ENCODE measurements at places on chromosomes 3 and 15. TPM values are rescaled to one million over a fixed set of nuclear protein-coding genes. Genes with fewer than 3 reads are reported as not detected.

Gene ANKRD28
- polyA plus RNA-seq: 9.8 TPM

Gene CLDN18
- not detected for polyA plus RNA-seq

Gene CPNE4
- polyA plus RNA-seq: 1.2 TPM

Gene FBXO40
- not detected for polyA plus RNA-seq

Gene SCN11A
- polyA plus RNA-seq: 0.17 TPM

Gene TNFSF10
- 75.4 TPM for polyA plus RNA-seq

Gene HIGD2B
- not detected for polyA plus RNA-seq

GRCh38 chr3:40397912-40398311 lies 10.9 kb downstream of the ENTPD3 start:
- DNase-seq: no peak

DNA sequence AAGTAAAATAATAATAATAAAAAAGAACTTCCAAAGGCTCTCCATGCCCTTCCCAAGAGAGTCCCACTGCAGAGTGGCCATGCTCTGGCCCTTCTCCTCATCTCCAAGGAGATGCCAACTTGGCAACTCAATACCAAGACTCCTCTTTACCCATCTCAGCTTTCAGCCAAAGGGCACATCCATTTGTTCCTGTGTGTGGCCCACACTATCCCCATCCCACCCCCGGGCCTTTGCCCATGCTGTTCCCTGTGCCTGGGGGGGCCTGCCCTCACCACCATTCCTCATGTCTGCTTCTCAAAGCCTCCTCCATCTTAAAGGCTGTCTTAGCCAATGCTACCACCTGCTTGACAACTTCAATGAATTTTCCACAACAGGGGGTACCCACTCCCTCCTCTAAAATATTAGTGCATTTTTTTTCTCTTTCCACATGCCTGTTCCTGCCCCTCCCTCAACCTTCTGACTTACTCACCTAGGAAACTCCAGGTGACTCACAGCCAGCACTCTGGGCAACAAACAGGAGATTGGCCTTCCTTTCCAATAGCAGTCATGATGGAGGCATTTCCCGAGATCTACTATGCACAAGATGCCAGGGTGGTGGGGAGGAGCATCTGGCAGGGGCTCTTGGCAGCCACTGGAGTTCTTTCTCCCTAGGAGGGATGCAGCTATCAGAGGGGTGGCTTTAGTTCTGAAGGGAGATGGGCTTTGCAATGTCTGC lies 109.4 kb upstream of the SMAD3 start:
- no peak for DNase-seq

DNA sequence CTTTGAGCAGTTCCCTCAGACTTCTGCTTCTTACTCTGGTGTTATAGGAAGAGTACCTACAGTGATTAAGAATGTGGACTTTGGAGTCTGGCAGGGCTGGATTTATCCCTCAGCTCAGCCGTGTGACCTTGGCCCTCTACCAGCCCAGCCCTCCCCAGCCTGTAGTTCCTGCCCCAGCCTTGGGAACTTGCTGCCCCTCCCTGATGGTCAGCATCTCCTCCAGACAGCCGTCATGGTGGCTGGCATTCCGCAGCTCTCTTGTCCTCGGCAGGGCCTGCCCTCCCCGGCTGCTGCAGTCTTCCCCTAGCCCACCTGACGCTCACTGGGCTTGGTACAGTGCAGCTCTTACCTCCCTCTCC lies 21.9 kb upstream of the CPNE9 start:
- DNase-seq: no peak

DNA sequence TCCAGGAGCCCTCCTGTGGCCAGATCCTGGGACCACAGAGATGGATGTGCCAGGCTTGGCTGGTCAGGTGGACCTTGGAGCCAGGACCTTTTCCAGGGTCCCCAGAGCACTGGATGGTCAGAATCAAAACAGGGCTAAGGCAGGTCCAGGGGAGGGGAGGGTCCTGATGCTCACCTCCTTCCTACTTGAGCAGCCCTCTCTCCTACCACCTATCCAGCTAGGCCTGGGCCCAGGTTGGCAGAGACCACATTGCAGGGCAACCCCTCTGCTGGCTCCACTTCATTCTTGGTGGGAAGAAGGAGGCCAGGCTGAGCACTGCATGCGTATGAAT lies 28.5 kb upstream of the SFMBT1 start:
- no peak for DNase-seq

DNA sequence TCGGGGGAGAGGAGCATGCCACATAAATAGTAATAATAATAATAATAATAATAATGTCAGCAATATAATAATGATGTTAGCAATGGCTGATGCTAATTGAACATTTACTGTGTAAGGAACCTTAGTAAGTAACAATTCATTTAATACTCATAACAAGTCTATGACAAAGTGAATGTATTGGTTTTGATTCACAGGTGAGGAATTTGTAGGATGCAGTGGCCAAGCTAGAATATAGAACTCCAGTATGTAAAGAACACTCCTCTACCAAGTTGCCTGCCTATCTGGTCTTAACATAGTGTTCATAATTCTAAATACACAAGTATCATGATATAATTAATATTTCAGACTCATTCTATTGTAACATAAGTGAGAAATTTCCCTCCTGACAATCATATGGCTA lies 1016.5 kb downstream of the ROBO1 start:
- DNase-seq: no peak

DNA sequence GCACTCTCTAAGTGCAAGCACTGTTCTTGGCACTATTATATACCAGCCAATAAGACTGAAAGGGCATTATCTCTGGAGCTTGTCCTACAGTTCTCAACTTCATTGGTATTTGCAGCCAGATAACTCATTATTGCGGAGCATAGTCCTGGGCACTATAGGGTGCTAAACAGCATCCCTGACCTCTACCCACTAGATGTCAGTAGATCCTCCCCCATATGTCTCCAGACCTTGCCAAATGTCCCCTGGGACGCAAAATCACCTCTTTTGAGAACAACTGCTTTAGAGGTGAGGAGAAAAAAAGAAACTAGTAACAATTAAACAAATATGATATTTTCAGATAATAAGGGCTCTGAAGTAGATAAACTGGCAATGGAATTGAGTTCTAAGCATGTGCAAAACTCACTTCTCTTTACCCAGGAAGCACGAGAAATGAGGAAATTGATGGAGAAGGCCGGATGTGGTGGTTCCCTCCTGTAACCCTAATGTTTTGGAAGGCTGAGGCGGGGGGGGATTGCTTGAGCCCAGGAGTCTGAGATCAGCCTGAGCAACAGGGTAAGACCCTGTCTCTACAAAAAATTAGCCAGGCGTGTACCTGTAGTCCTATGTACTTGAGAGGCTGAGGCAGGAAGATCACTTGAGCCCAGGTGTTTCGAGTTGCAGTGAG lies 61.4 kb downstream of the FRMD4B start:
- DNase-seq: no peak

DNA sequence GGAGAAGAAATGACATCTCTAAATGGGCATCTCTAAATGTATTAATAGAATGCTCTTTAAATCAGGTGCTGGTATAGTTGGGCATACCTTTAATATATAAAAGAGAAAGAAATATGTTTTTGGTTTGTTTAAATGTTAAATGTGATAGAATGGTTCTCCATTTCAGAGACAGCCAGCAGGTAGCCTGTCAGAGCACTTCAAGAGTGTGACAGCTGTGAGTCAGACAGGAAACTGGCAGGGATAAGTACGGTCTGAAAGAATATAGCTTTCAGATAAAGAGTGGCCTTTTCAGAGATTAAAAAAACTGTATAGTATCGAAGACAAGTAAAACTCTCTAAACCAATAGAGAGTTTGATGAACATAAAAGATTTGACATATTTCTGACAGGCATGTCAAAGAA lies 654.1 kb downstream of the IGSF11 start:
- no peak for DNase-seq

- no peak for DNase-seq
Measured at GRCh38 chr3:181317508-181317907, 328.0 kb upstream of the DNAJC19 start.

DNA sequence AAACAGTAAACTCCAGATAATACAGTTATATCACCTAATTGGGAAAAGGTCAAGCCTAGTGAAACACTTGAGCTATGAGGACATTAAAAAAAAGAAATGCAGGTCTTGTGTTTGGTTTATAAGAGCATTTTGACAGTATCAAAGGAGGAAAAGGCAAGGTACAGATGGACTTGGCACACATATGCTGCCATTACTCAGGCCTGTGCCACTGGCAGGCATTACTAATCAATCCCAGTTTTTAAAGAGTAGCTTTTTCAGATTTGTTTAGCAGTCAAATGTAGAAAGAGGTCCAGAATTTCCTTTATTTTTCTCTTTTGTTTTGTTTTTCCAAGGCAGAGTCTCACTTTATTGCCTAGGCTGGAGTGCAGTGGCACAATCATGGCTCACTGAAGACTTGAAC lies 38.9 kb downstream of the MDFIC2 start:
- no peak for DNase-seq

DNA sequence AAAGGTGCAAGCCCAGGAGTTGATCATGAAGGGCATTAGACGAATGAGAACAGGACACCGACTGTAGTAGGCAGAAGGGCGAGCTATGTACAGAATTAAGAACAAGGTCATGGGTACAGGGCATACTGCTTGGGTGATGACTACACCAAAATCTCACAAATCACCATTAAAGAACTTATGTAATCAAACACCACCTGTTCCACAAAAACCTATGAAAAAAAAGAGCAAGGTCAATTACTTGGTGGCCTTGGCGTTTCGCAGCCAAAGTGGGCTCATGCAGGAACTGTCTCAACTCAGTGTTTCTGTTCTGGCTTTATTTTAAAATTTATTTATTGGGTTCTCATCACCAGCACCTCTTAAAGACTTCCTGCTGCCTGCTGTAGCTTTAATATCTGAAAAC lies 2.1 kb downstream of the KAT2B start:
- DNase-seq: no peak

GRCh38 chr15:56102441-56102840 lies 109.0 kb upstream of the NEDD4 start:
- DNase-seq: no peak

DNA sequence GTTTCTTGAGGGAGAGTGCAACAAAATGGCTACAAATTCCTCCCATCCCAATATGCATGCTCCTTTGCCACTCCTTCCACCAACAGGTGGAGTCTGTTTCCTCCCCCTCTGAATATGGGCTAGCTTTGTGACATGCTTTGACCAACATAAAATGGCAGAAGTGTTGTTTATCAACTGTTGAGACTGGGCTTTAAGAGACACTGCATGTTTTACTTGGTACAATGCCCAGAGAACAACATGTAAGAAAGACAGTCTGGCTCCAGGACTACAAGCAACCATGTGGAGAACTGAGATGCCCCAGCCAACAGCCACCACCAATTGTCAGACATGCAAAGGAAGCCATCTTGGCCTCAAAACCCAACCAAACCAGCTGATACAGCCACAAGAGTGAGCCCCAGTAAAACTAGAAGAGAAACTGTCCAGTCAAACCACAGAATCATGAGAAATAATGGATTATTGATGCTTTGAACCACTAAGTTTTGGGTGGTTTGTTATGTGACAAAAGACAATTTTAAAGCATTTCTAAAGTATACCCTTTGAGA lies 40.5 kb downstream of the NUDT16 start:
- no peak for DNase-seq

DNA sequence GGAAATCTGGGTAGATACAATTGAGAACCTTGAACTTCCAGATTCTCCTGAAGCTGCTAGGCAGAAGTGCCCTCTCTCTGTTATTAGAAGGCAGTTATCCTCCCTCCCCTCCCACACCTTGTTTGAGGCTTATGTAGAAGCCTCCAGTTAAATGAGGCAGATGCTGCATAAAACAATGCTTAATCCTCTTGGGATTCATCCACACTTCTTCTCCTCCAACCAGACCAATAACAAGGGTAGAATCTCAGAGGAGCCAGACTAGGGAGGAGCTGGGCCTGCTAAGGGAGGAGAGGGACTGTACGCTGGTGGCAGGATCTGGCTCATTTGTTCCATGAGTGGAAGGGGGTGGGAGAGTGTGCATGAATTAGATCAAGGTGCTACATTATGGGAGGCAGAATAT lies 88.3 kb upstream of the PRR23C start:
- DNase-seq: no peak

DNA sequence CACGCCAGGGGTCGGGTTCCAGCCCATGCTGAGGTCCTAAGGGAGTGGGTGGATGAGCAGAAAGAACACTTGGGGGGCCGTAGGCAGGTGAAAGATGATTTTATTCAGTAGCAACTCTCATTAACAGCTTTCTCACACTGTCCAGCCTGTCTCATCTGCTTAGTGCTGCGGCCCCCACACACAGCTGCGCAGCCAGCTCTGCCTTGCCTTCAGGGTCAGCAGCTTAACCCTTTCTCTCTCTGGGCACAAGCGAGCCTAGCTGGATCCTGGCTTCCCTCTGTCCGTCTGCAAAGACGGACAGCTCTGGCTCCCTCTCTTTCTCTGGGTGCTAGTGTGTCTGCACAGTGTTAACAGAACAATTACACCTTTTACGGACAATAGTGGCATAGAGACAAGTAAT lies 21.3 kb downstream of the NPAP1 start:
- DNase-seq: no peak

DNA sequence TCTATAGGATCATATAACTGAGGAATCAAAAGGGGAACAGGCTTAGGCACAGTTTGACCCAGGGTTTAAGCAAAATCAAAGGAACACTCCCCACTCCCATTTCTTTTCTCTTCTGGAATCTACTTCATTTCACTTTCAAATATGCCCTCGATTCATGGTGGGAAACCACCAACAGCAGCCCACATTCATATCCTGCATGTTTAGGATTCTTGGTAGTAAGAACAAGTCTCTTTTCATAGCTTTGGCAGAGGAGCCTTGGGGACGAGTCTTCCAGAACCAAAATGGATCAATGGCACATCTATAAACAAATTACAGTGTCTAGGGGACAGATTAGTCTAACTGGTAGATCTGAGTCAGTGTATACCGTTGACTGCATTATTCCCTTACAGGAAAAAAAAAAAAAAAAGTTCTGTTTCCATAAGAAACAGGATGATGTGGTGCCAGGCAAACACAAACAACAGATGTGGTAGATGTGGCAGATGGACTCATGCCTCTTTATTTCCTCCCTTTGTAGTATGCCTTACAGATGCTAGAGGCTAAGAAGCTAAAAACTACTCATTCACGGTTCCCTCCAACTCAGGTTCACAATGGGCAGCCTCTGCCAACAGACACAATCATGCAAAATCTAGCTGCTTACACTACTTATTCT lies 578.3 kb upstream of the ADAMTS9 start:
- no peak for DNase-seq

DNA sequence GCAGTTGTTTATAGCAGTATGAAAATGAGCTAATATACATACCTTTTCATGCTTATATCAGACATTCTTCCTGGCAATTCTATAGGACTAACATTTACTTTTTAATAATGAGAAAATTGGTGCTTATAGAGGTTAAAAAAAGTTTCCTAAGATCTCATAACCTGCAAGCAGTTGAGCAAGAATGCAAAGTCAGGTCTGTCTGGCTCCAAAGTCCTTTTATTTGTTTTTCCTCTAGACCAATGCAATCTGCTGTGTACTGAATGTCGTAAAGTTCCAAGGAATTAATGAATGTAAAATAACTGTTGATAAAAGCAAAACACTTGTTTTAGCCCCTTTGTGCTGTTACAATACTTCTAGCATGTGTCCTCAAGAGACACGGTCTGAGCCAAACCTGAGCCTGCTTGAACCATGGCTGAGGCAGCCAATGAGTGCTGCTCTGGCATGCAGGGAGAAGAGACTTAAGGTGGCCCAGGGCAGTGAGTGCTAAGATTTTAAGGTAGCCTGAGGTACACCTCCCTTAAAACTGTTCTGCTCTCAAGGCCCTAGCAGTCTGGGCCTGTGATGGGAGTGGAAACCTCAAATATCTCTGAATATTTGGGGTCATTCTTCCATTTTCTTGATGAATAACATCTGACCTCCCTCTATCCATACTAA lies 555.1 kb upstream of the NAALADL2 start:
- no peak for DNase-seq

Measured in kidney (tissue), 22 donors.